ENCODE measurements at places on chromosomes 5 and 9.
A peak's percentile ranks its signal among the peaks of the same experiment; 100 is the strongest.

DNA sequence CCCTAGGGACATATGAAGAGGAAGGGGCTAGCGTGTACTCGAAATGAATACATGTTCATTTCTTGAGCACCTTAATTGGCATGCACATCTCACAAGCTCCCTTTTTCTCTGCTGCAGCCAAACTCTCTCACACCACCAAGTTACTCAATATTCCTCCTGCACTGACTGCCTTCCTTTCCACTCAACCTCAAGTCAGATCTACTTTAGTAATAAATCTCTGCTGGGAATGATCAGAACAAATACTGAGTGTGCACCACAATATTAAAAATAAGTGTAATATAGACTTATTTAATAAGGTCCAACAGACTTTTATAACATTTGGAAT, 995.8 kb upstream of the WWC1 start:
- no peak for DNase-seq

- no peak for DNase-seq
Observed at GRCh38 chr9:34267660-34268059, 61.4 kb downstream of the KIF24 start.

DNA sequence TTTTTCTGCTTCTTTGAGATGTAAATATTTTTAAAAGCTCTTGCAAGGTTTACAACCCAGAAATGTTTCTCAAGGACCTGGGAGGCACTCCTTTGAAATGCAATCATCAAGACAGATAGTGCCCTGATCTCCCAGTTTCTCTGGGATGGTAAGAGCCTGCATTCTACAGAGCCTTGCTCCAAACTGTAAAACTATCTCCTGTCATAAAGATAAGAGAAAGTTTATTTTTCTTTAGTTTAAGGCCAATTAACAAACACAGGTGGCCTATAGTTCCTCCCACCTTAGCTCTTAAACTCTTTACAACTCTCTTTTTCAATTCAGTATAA, 1231.1 kb upstream of the NUDT12 start:
- no peak for DNase-seq

DNA sequence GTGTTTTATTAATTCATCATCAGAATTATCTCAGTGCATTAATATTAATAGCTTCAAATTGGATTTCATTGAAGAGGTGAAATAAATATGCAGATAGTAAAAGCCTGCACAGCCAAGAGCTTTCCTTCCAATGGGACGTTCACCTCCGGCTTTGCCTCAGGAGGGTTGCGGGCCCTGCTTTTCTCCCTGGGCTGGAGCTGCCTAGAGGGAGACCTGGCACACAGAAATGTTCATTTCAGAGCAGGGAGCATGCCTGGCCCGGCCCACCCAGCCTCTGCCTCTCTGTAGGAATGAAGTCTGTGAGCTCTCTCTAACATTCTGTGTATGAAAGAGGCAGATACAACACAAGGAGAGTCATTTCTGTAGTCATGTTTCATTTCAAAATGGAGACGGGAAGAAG, 100.4 kb upstream of the IRX2 start:
- no peak for DNase-seq

DNA sequence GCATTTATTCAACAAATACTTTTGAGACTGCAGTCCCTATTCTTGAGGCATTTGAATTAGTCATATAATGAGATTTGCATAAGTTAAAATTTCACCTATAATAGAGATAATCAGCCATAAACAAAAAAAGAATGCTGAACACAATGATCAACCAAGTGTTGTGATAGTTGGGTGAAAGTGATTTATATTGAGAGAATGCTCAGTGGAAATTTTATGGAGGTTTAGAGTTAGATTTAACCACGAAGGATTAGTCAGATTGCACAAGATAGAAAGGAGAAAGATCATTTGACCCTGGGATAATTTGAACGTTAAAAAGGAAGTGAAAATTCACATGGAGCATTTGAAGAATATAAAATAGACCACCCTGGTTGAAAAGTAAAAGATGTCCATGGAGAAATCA, 356.2 kb downstream of the NPR3 start:
- no peak for DNase-seq

GRCh38 chr9:127424676-127424999, 456 bp downstream of the ZNF79 start:
- DNase-seq: peak; percentile 14

GRCh38 chr9:30010691-30011090, 2373.8 kb upstream of the ACO1 start:
- DNase-seq: no peak

- no peak for DNase-seq
Observed at GRCh38 chr5:15026011-15026893, 154.7 kb upstream of the ANKH start.

- DNase-seq: no peak
Observed at GRCh38 chr9:113632776-113633590, 169.5 kb downstream of the RGS3 start.

DNA sequence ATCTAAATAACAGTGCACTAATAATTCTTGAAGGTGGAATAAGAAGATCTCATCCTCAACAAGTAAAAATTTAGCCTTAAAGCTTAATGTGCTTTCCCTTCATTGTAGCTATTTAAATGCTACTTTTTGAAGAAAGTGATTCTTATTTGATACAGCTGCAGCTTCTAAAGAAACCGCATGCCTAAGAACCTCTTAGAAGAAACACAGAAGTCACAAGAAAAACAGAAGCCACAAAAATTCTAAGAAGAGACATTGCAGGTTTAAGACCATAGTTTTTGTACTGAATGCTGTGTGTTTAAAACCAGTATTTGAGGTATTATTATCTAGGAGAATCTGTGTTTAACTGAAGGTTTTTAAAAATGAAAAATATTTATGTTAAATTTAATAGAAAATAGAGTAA, 68.3 kb downstream of the PPIP5K2 start:
- no peak for DNase-seq

- no peak for DNase-seq
Observed at GRCh38 chr9:107491081-107492053, 1.8 kb upstream of the KLF4 start.

DNA sequence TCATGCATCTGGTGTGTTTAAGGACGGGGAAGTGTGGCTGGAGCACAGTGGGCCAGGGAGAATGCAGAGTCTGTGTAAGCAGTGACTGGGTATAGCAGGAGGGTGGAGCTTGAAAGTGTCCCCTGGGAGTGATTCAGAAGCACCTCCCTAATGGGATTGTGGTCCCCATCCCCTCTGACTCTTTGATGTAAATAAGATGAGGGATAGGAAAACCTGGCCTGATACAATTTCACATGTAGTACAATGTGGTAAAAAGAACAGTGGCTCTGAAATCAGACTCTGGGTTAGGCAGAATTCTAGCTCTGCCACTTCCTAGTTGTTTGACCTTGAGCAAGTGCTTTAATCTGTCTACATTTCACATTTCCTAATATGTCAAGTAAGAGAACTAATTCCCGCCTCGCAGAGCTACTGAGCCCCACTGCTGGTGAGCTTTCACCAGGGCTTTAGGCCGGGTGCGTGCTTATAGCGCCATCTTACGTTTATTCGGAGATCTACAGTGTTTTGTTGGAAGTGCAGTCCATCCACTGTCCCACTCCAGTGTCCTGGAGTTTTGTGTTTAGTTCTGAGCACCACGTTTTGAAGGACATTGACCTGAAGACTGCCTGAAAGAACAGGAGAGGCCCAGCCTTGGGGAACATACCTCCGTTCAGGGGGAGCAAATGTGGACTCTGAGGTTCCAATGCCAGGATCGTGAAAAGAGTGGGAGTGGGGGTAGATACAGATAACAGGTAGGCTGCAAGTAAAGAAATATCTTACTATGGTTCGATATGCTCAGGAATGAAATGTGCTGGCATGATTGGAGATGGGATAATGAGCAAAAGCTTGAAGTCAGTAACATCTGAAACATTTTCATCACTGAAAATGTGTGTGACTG, 51.2 kb upstream of the TESK1 start:
- DNase-seq: peak; percentile 4

DNA sequence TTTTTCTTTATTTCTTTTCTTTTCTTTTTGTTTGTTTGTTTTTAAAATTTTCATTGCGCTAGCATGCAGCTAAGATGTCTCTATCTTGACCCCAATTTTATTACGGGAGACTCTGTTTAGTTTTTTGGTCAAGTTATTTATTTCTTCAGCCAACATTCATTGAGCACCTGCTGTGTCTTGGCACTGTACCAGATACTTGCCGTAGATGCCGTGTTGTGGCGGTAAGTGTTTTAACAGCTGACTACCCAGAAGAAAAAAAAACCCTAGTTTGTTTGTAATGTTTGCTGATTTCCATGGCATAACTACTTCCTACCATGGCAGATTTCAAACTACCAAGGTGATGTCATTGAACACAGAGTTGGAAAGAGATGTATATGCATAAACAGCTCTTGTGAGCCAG, 65.0 kb downstream of the UGCG start:
- no peak for DNase-seq

DNA sequence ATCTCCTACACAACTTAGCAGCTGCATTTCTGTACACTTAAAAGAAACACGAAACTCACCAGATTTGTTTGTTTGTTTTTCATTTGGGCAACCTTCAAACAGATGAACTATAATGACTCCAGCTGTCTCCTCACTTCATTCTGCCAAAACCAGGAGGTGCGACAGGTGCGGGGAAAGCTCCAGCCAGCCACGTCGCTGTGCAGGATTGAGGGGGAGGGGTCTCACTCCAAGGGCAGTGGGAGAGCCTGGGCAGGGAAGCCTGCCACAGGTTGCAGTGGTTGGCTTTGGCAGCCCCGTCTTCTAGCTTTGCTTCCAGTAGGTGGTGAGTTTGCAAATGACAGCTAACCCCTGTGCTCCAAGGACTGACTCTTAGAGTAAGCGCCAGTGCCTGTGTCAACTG, 215.8 kb downstream of the CEMIP2 start:
- no peak for DNase-seq
